Stomach (tissue), 19 donors: ENCODE measurements at places on chromosomes 13 and 19. TPM values are rescaled to one million over a fixed set of nuclear protein-coding genes. Genes with fewer than 3 reads are reported as not detected.

Gene STX10
- 179 TPM for total RNA-seq

Gene LRRC63
- 0.73 TPM for total RNA-seq

DNA sequence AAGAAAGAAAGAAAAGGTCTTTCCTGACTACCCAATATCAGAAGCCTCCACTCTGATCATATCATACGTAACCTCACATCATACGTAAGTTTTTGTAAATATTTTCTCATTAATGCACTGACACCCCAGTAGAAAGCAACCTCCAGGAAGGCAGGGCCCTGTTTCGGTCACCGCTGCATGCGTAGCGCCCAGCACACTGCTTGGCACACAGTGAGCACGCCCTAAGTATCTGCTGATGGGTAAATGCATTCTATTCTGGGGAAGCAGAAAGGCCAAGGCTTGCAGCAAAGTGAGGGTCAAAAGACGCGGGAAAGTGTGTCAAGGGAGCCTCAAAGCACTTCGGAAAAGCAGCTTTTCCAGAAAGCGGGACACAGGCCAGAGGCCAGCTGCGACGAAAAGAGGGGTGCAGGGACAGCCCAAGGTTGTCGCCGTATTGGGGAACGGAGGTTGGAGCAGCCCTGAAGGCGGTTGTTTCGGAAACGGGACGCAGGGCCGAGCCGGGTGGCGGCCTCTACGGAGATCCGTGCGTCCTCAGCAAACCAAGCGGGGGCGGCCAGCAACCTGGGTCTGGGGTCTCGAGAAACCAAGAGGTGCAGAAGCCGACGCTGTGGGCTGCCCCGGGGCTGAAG, 463 bp downstream of the SUGP1 start:
- no peak for DNase-seq
- peaks cover 22% of the 10 kb centered on the region for H3K36me3 ChIP-seq
- H3K27ac ChIP-seq, result peak overlapping the region; percentile 84
- H3K4me3 ChIP-seq, result peak overlapping the region; percentile 93
- H3K27me3 ChIP-seq, result no peaks in the 10 kb centered on the region
- H3K4me1 ChIP-seq, result peaks cover 52% of the 10 kb centered on the region

- no peaks in the 10 kb centered on the region for H3K36me3 ChIP-seq
- no peak for DNase-seq
- no peak overlapping the region for H3K27ac ChIP-seq
These were observed 9.7 kb upstream of the DACH1 start for GRCh38 chr13:71876648-71877255.

- peaks cover 78% of the 10 kb centered on the region for H3K4me1 ChIP-seq
- H3K36me3 ChIP-seq, result peaks cover 9% of the 10 kb centered on the region
- H3K27ac ChIP-seq, result peak overlapping the region; percentile 91
- H3K4me3 ChIP-seq, result peak overlapping the region; percentile 12
- peaks cover 27% of the 10 kb centered on the region for H3K27me3 ChIP-seq
These were observed 3.2 kb downstream of the EHD2 start for GRCh38 chr19:47716270-47716937.

GRCh38 chr19:45995715-45996385, 583 bp downstream of the CCDC61 start:
- H3K27me3 ChIP-seq, result no peaks in the 10 kb centered on the region
- H3K27ac ChIP-seq, result peak overlapping the region; percentile 76
- peak; percentile 39 for DNase-seq
- H3K36me3 ChIP-seq, result peaks cover 5% of the 10 kb centered on the region

DNA sequence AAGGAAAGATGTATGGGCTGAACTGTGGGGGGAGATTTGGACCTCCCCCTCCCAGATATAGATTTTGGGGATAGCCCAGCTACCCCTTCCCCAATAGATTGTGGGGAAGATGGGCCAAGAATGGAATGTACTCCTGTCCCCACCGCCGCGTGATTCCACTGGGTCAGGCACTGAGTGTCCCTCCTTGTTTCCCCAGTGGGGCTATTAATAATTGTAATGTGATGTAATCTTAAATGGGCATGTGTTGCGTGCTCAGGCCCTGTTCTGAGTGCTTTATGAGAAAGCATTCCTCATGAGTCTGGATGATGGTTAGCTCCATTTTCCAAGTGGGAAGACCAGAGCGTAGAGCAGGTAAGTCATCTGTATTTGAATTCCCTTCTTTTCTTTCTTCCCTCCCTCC, 1.4 kb downstream of the PSMD8 start:
- peaks cover 26% of the 10 kb centered on the region for H3K4me1 ChIP-seq
- H3K4me3 ChIP-seq, result peak overlapping the region; percentile 87
- DNase-seq, result no peak
- peaks cover 38% of the 10 kb centered on the region for H3K36me3 ChIP-seq
- no peak overlapping the region for H3K27ac ChIP-seq

Gene NLRP4
- total RNA-seq, result not detected

Gene TEX101
- not detected for total RNA-seq

DNA sequence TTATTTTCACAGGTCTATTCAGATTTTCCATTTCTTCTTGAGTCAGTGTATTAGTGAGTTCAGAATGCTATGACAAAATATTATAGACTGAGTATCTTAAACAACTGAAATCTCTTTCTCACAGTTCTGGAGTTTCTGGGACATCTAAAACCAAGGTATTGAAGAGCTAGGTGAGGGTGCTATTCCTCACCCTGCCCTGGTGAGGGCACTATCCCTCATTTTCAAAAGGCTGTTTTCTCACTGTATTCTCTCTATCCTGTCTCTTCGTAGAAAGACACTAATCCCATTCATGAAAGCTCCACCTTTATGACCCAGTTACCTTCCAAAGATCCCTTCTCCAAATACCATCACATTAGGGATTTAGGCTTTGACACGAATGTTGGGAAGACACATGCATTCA, 1617.1 kb downstream of the PCDH9 start:
- DNase-seq, result no peak
- no peaks in the 10 kb centered on the region for H3K4me1 ChIP-seq
- H3K27me3 ChIP-seq, result no peaks in the 10 kb centered on the region
- H3K36me3 ChIP-seq, result no peaks in the 10 kb centered on the region
- no peak overlapping the region for H3K27ac ChIP-seq

DNA sequence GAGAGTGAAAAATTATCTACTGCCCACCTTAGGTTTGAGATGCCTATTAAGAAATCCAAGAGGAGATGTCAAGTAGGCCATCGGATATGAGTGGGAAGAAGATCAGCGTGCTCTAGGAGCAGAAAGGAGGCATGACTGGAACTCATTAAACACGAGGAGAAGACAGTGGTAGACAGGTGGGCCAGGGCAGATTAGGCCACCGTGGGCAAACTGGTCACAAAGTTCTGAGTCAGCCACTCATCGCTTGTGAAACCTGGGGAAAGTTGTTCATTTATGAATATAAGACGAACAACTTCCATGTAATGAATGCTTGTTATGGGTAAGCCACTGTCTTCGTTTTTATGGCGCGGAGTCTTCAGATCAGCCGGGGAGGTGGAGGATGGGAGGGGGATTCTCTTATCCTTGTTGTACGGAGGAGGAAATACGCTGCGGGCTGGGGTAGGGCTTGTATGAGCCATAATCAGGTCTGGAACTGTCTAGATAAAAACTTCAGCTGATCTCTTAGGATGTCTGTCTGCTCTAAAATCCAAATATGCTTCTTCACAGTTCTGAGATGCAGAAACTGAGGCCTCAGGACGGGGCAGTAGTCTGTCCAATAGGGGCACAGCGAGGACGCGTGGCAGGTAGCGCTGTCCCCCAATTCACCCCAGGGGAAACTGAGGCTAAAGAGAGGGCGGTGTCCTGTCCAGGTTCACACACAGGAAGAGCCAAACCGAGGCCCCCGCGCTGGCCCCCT, 1.1 kb upstream of the ZNF444 start:
- no peak for DNase-seq
- H3K36me3 ChIP-seq, result no peaks in the 10 kb centered on the region
- peak overlapping the region; percentile 54 for H3K4me3 ChIP-seq
- H3K4me1 ChIP-seq, result peaks cover 68% of the 10 kb centered on the region
- H3K27me3 ChIP-seq, result no peaks in the 10 kb centered on the region

Gene MYH14
- total RNA-seq, result 21.6 TPM

- DNase-seq, result no peak
- no peak overlapping the region for H3K4me3 ChIP-seq
- no peaks in the 10 kb centered on the region for H3K36me3 ChIP-seq
These were observed 12.6 kb downstream of the RTBDN start for GRCh38 chr19:12821761-12822160.

DNA sequence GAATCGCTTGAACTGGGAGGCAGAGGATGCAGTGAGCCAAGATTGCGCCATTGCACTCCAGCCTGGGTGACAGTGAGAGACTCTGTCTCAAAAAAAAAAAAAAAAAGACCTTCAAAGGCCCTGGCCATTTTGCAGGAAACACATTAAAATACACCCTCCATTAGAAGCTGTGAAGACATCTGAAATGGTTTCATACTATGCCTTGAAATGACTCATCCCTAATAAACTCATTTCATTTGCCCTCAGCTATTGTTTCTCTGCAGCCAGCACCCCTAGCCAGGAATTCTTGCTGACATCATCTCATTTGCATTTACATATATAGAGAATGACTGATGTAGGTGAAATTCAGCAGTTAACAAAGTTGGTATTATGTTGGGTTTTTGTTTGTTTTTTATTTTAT, 8.7 kb downstream of the EML2 start:
- H3K27me3 ChIP-seq, result no peaks in the 10 kb centered on the region
- H3K4me3 ChIP-seq, result no peak overlapping the region
- peaks cover 17% of the 10 kb centered on the region for H3K36me3 ChIP-seq
- H3K27ac ChIP-seq, result no peak overlapping the region

DNA sequence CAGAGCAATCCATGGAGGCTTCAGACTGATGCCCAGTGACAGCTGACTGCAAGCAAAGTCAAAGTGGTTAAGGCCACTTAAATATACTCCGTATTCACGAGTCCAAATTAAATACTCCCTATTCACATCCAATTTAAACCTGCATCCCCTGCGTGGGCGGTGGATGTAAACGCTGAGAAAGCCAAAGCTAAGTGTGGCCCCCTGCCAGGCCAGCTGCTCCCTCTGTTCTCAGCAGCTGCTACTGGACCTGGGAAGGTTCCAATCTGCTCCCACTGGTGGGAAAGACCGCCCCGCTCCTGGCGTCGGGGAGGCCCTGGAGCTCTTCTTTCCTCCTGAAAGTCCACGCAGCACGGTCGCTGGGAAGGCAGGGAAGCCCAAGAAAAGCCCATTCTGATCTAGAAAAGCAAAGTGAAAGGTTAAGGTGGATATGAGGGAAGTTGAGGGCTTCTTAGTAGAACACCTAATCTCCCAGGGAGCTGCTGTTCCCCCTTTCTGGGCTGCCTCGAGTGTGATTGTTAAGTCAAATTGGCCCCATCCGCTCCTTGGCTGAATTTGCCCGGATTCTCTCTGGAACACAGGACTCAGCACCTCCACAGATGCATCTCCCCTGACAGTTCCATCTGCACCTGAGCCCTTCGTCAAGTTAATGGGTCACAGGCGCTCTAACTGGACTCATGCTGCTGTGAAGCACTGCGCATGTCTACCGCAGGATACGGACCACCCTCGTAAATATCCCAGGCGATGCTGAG, 205.5 kb downstream of the USP12 start:
- peak overlapping the region; percentile 73 for H3K27ac ChIP-seq
- DNase-seq, result peak; percentile 81
- peaks cover 75% of the 10 kb centered on the region for H3K4me1 ChIP-seq
- no peaks in the 10 kb centered on the region for H3K27me3 ChIP-seq
- H3K36me3 ChIP-seq, result no peaks in the 10 kb centered on the region

Gene CNN2
- total RNA-seq, result 7.0 TPM

DNA sequence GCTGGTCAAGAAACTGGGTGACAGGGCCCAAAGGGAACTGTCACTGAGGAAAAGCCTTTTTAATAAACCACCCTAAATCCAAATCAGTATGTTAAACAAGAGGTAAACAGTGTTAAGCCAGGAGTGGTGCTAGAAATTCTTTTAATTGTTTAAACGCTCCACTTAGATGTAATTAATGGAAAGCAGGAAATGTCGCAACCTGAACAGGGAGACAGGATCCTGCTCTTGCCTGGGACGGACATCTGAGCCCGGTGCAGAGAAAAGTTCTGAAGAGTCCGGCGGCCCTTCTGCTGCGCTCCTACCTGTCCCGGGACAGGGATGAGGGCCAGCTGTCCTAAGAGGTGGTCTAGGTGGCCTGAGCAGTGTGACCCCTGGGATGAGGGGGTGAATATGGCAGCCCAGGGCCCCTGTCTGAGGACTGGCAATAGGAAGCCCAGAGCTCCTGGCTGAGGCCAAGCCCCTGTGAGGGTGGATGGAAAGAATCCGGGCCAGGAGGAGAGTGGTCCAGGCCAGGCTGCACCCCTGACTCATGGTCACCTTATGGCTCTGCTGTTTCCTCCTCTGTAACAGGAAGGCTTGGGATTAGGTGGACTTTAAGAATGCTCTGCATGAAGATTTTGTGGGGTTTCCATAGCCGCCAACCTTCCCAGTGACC, 112.8 kb upstream of the GJB6 start:
- DNase-seq, result no peak
- peaks cover 16% of the 10 kb centered on the region for H3K27me3 ChIP-seq
- H3K27ac ChIP-seq, result no peak overlapping the region
- no peaks in the 10 kb centered on the region for H3K4me1 ChIP-seq
- no peak overlapping the region for H3K4me3 ChIP-seq

DNA sequence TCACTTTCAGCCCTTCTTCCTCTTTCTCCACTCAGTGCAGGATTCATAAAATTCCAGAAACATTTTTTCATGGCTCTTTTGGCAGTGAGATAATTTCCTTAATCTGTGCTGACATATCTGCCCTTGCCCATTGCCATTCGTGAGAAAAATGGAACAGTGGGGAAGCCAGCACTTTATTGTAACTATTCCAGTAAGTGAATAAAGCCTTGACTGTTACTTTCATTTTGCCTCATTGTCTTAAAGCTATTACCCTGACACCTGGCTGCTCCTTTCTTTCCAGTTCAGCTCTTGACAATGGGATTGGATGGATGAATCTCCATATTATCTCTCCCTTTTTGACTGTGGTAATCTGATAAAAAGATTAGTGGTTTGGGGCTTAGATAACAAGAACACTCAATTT, 1068.1 kb upstream of the PCDH20 start:
- H3K4me3 ChIP-seq, result no peak overlapping the region
- no peaks in the 10 kb centered on the region for H3K36me3 ChIP-seq
- no peaks in the 10 kb centered on the region for H3K4me1 ChIP-seq
- H3K27ac ChIP-seq, result no peak overlapping the region
- no peaks in the 10 kb centered on the region for H3K27me3 ChIP-seq
